Ovary (tissue), 10 donors: ENCODE measurements at places on chromosomes 6 and 20.

- DNase-seq, result no peak
Measured at GRCh38 chr20:47044938-47045337, 150.3 kb downstream of the EYA2 start.

DNA sequence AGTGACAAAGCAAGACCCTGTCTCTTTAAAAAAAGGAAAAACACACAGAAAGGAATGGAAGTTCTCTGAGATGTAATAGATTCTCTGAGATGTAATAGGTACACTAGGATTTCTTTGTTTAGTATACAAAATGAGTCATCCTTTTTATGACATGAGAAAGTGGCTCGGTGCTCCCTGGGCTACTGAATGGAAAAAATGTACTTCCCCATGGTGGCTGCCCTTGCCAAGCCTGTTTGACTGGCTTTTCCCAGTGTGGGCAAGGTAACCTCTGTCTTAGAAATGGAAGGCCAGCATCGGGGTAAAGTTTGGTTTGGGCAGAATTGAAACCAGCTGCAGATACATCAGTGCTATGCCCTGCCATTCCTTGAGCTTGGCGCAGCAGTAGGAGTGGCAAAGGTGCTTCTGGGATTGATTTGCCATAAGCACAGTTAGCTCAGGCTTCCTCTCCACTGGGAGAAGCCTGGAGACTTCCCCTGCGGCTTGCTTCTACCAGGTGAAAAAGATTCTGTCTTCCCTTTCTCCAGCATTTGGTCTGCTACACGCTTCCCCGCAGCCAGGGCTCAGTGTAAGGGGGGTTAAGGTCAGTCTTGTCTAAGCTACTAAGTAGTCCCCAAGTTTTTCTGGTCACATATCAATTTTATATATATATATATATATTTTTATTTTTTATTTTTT is 24.5 kb downstream of the ARFGEF2 start:
- DNase-seq, result no peak

GRCh38 chr6:80618953-80619352 is 512.5 kb downstream of the BCKDHB start:
- DNase-seq, result no peak

DNA sequence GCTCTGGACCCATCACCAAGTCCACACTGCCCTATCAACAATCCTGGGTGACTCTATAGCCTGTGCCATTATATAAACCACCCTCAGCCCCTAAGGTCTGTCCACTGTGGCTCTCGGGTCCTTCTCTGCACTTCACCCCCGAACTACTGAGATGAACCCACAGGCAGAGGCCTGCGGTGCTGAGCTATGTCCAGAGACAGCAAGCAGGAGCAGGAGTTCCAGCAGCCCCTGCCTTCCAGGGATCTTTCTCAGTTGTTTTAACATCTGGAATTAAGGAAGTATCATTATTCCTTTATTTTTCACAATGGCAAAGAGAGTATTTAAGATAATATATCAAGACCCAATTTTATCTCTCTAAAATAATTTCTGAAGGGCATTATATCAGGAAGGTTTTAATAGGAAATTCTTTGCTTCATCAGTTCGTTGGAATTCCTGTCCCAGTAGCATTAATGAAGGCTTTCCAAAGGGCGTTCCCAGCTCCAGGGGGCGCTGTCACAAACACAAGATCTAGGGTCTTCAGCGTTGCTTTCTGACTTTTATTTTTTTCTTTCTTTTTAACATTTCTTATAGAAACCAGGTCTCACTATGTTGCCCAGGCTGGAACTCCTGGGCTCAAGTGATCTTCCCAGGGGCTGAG is 27.3 kb downstream of the RRBP1 start:
- DNase-seq, result no peak

DNA sequence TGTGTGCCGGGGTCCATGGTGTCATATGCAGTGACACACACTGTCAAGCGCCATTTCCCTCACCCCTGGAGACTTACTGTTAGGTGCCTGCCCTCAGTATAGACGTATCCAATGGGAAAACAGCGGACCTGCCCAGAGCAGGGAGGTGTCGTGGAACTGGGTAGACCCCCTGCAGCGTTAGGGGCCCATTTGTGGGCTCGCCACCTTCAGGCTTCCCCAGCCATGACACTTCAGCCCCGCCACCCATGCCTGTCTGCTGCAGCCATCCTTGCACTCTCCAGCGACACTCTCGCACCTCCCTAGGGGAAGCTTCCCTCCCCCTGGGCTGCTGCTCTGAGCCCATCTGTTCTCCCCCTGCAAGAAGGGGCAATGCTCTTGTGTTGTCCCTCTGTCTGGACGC is 43.2 kb downstream of the STK35 start:
- DNase-seq, result no peak

DNA sequence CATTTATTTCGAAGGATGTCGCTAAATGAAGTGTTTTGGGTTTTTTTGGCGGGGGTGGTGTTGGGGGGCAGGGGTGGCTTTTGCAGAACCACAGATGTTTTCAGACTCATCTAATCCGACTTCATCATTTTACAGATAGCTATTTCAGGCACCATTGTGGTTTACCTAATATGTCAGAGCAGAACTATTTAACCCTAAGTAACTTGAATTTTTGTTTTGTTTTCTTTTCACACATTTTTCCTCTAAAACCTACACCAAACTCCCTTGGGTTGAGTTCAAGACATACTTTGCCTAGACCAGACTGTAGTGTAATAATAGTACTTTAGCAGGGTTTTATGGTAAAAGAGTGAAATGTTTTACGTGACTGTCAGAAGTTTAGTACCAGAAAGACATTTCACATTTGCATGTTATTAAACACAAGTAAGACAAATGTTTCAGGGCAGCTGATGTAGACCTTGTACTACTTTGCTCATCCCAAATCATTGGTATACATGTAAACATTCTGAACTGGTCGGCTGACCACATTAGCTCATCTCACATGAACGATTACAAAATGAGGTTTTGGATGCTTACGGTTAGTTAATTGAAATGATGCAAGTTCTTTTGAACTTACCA is 37.7 kb downstream of the MAP3K4 start:
- DNase-seq, result no peak

GRCh38 chr6:165766457-165766856 is 103.4 kb upstream of the PDE10A start:
- DNase-seq, result no peak

- no peak for DNase-seq
Measured at GRCh38 chr6:35461270-35461669, 6.9 kb upstream of the RPL10A start.

DNA sequence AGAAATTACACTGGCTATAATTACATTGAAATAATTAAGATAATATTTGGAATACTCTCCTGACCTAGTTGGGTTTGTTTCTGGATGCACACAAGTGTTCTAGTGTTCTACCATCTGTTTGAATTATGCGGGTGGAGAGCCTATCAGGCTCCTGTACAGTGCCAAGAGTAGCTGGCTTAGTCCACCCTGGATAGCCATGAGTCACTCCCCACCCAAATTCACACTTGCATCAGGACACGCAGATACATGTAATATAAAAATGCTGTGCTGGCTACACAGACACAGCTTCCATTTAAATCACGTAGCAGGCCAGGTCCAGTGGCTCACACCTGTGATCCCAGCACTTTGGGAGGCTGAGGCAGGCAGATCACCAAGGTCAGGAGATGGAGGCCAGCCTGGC is 686.2 kb upstream of the SLC35B3 start:
- DNase-seq, result no peak
